GM23248 (cell line): ENCODE measurements at places on chromosomes 7 and 10. TPM values are rescaled to one million over a fixed set of nuclear protein-coding genes. Genes with fewer than 3 reads are reported as not detected.

CYP2C19 gene
- not detected in 2 replicates for total RNA-seq

DNA sequence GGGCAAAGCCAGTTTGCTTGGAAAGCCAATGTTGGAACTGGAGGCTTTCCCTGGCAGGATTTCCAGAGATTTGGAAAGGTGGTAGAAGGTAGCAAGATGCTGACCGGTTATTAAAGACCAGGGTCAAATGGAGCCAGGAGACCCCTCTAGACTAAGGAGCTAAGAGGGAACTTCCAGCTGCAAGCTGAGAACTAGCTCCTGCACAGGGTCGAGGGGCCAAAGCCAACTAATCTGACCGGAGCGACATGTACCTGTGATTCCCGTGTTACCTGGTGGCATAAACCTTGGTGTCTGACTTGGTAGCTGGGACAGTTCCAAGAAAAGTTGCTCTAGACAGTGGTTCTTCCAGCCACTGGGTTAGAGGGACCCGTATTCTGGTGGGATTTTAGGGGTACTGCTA, 41.8 kb downstream of the SPDYE5 start:
- DNase-seq, result no peak

GARIN1A gene
- total RNA-seq, result 0.43 and 0.89 TPM in 2 replicates

OR6B1 gene
- not detected in 2 replicates for total RNA-seq

GRCh38 chr7:138429577-138430250, 30.3 kb upstream of the TRIM24 start:
- DNase-seq, result no peak

- no peak for DNase-seq
Measured at GRCh38 chr10:83225781-83226180, 913.5 kb upstream of the GHITM start.

- no peak for DNase-seq
Measured at GRCh38 chr10:62082271-62082656, 180.8 kb downstream of the ARID5B start.

- no peak for DNase-seq
Measured at GRCh38 chr7:12564996-12565764, 5.3 kb upstream of the SCIN start.

DNA sequence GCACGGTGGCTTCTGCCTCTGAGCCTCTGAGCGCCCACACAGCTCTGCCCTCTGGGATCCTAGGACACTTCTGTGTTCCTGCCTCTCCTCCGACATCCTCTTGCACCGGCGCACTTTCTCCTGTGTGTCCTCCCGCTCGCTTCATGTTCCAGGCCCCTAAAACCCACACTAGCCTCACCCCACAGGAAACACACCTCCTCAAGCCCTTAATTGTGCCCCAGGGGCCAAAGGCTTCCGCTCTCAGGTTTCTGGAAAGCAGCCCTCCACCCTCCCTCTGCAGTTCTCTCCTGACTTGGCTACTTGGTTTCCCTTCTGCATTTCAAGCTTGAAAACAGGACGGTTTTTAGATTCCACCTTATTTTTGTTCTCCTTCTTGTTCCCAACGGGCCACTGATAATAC, 7.3 kb downstream of the GFRA1 start:
- DNase-seq, result no peak

DNA sequence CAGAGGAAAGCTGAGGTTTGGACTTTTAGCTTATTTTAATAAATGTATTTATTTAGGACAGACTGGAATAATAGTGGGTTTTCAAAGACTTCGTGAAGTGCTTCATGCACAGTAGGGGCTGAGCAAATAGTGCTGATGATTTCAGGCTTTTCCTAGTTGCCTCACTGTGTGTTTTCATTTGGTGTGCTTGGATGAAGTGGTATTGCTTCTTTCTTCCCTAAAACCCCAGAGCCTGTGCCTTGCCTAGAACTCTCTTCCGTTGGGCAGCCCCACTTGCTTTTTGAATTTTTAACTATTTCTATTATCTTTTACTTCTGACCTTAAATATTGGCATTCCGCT, 49.6 kb downstream of the ARID5B start:
- DNase-seq, result no peak

DNA sequence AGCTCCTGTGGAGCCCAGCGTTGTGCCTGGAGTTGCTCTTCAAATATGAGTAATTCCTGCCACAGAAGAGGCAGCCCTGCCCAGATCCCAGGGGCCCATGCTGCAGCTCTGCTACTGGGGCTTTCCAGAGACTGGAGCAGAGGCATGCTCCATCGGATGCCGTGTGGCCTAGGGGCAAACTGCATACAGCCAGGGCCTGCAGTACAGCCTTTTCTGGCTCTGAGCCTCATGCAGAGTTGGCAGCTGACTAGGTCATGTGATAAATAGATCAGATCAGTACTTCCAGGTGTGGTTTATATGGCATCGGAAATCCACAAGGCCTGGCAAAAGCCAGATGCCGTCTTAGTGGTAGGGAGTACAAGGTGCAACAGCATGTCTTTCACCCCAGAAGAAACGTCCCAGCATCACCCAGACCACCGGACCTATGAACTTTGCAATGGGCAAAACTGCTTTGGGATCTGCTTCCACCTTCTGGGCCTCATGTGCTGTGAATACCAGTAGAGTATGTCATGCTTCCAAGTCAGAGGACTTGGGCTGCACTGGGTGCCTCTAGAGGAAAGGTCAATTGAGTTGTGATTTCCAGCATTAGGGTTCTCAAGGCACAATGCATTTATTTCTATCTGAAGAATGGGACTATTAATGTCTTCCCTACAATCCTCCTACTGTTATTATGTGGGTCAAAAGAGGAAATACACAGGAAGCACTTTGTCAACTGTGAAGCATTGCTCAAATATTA, 250.7 kb upstream of the ZNF32 start:
- DNase-seq, result peak; percentile 40

CYP3A4 gene
- total RNA-seq, result not detected in 2 replicates

GRCh38 chr7:127955051-127955531, 76.1 kb downstream of the LRRC4 start:
- no peak for DNase-seq

GRCh38 chr7:137798073-137798763, 48.6 kb downstream of the DGKI start:
- DNase-seq, result no peak

GRCh38 chr10:116300542-116300941, 23.7 kb upstream of the CCDC172 start:
- no peak for DNase-seq

DNA sequence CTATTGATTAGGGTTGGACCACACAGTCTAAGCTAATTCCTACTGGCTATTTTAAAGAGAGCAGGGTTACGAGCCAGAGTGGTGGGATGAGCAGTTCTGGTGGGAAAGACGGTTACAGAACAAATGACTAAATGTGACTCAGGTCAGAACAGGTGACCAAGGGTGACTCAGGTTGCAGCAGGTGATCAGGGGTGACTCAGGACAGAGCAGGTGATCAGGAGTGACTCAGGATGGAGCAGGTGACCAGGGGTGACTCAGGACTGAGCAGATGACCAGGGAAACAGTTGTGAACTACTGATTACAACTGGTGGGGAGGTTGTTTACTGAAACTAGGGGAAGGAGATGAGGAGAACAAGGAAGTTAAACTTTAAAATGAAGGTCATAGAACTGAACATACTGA, 366.3 kb downstream of the ABCA13 start:
- no peak for DNase-seq
